ENCODE measurements at places on chromosomes 11 and 22. TPM values are rescaled to one million over a fixed set of nuclear protein-coding genes. Genes with fewer than 3 reads are reported as not detected.
A peak's percentile ranks its signal among the peaks of the same experiment; 100 is the strongest.

- ATAC-seq: no peak
Measured at GRCh38 chr11:113574171-113574570, 99.0 kb upstream of the DRD2 start.

DNA sequence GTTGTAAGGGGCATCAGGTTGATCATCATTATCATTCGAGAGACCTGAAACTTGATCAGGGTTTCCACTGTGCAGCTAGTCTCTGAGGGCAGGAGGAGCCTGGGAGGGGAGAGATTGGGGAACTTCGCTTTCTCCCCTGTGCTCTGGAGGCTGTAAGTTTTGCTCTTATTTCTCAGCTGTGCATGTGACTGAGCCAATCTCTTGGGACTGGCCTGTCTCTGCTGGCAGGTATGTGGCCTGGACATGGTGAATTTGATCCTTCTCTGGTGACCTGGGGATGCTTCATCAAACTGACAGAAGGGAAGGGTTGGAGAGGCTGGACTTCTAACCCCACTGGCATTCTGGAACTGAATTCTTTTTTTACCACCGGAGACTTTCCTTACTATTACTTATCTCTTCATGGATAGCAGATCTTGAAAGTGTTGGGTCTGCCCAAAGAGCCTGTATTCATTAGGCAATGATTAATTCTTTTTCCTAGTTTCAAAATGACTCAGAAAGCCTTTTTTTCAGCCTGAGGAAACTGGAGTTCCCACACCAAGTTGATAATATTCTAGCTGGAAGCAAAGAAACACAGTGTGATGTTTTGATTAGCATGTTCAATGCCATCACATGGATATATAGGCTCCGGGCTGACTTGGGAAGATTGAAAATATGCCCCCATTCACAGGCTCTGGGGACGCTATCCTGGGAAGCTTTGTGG, 36.5 kb downstream of the TSPAN18 start:
- ATAC-seq: no peak

GRCh38 chr11:59669611-59670009, 773 bp upstream of the PATL1 start:
- ATAC-seq: peak; percentile 13

TMPRSS5 gene
- total RNA-seq: 0.40 TPM

CNGA4 gene
- 0.08 TPM for total RNA-seq

DNA sequence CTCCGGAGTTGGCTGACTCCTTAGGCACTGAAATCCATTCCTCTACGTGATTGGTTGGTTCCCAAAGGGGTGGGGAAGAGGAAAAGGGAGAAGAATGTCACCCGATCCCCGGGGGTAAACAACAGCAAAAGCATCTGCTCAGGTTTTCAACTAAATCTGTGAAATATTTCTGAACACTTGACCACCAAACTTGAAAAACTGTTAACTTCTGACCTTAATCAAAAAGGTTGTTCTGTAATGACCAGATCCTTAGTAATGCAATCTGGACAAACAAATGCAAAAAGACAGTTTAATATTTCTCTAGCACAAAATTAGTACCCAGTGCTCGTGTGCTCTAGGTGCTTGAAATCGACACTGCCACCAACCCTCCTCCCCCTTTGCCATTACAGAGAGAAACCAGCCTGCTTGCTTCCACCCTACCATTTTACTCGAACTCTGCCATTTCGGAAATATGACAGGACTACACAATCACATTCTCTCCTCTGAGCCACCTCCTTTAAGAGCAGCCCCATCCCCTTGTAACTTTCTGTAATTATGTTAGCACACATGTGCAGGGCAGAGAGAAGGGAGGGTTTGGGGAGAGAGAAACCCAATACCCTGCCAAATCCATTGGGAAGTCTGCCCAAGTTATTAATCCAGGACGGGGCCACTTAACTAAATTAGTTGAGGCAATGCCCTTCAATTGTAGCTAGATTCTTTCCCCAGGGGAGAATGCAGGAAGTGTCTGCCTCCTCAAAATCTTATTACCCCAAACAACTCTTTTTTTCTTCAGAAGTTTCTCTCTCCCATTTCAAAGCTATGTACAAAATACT, 113.8 kb downstream of the RBFOX2 start:
- ATAC-seq: peak; percentile 75

- ATAC-seq: no peak
Measured at GRCh38 chr11:10902301-10903063, 44.6 kb upstream of the ZBED5 start.

- peak; percentile 1 for ATAC-seq
Measured at GRCh38 chr22:42091455-42091782, 847 bp upstream of the NDUFA6 start.

GRCh38 chr11:5507177-5507932, 2.4 kb downstream of the UBQLN3 start:
- ATAC-seq: no peak

DNA sequence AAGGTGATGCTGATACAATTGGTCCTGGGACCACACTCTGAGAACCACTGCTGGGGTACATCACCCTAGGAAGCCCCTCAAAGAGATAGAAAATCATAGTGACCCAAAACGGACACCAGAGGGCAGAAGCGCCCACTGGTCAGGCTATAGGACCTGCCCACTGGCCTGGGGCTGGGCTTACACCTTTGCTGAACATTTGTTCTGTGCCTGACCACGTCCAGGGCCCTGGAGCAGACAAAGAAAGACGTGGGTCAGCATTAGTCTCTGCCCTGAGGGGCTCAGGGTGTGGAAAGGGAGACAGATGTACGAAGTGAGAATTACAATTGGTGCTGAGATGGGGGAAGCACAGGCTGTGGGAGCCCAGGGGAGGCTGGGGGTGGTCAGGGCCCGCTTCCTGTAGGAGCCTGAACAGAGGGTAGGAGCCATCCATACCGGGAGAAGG, 14.4 kb upstream of the SERPINH1 start:
- ATAC-seq: peak; percentile 70

DNA sequence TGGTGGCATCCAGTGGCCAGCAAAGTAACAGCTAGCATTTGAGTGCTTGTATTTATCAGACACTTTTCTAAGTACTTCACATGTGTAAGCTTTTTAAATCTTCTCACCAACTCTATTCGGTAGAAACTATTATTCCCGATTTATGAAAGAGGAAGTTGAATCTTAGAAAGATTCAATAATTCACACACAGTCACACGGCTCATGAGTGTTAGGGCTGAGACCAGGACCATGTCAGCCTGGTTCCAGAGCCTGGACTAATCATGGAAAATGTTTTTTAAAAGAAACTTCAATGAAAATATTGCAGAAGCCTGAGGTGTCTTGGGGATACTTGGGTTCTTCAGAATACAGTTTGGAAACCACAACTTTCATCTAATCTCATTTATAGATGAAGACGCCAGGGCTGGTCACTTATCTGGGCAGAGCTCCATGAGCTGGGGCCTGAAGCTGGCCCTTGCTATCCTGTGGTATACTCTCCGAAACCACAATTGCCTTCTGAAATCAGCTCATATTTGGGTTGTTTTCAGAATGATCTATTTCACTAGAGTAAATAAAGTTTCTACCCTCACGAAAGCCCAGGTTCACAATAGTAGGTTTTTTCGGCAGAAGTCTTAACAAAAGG, 4.3 kb upstream of the CRTAM start:
- no peak for ATAC-seq

DNA sequence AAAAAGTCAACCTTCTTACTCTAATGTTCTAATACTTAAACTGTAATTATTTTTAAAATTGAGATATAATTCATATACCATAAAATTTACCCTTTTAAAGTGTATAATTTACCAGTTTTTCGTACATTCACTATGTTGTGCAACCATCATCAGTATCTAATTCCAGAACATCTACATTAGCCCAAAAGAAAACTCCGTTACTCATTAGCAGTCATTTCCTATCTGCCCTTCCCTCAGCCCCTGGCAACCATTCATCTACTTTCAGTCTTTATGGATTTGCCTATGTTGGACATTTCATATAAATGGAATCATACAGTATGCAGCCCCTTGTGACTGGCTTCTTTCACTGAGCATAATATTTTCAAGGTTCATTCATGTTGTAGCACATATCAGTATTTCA, 22.2 kb downstream of the SGSM3 start:
- ATAC-seq: no peak
